ENCODE measurements at places on chromosomes 5 and 9. TPM values are rescaled to one million over a fixed set of nuclear protein-coding genes. Genes with fewer than 3 reads are reported as not detected.

Gene FOXD4L6
- not detected for total RNA-seq

Gene IL13
- total RNA-seq: 56.8 TPM

Gene PAX5
- 1.2 TPM for total RNA-seq

Gene ORM2
- not detected for total RNA-seq

Gene IL17B
- total RNA-seq: not detected

Gene TAF11L10
- total RNA-seq: not detected

Gene LTC4S
- total RNA-seq: 0.61 TPM

Gene TLR4
- 0.05 TPM for total RNA-seq

Gene PDZD2
- total RNA-seq: 0.03 TPM

- DNase-seq: no peak
Measured at GRCh38 chr9:138046641-138047301, 169.2 kb downstream of the CACNA1B start.

- DNase-seq: no peak
Measured at GRCh38 chr9:26508897-26509296, 383.7 kb downstream of the CAAP1 start.

DNA sequence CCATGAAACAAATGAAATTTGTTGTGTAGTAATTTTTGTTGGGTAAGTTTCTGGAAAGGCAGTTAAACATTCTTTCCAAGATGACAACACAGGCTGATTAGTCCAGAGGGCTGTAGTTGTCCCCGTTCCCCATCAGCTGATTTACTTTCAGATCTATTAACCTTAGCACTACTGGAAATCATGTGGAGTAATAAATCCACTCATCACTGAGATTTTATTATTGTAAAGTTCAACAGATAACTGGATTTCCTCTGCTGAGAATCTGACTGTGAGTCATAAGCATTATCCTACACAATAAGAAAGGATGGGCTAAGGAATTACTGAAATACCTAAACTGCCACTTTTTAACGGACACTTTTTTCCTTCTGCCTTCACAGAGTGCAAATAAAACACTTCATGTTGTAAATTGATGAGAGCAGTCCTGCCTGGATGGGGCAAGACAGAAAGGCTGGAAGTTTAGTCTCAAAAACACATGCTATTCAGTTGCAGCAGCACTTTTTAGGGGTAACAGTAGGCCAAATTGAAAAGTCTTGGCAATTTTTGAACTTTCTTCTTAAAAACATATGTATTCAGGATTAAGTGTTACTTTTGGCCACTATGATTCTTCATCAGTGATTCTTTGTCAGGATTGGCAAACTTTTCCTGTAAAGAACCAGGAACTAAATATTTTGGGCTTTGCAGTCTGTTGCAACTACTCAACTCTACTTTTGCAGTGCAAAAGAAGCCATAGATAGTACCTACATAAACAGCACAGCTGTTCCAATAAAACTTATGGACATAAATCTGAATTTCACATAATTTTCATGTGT is 7.0 kb downstream of the STOM start:
- no peak for DNase-seq

GRCh38 chr5:142402752-142403318 is 78.0 kb upstream of the SPRY4 start:
- no peak for DNase-seq

- DNase-seq: no peak
Measured at GRCh38 chr9:80839821-80840675, 849.3 kb downstream of the TLE1 start.

- DNase-seq: no peak
Measured at GRCh38 chr9:95776176-95776575, 99.3 kb upstream of the ERCC6L2 start.

DNA sequence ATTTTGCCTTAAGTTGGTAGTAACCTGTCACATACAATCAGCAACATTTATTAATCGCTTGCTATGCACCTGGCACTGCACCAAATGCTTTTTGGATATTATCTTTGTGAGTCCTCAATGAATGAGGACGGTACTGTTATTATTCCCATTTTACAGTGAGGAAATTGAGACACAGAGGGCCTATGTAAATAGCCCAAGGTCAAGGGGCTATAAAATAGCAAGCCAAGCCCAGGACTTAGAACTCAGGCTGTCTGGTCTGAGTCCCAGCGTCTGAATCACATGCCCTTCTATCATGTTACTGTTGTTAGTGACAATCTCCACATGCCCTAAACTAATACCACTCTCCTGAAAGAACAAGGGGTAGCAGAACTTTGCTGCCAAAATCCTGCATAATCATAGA is 60.0 kb downstream of the ERAP1 start:
- no peak for DNase-seq

GRCh38 chr5:16932401-16932800 is 3.7 kb downstream of the MYO10 start:
- no peak for DNase-seq

DNA sequence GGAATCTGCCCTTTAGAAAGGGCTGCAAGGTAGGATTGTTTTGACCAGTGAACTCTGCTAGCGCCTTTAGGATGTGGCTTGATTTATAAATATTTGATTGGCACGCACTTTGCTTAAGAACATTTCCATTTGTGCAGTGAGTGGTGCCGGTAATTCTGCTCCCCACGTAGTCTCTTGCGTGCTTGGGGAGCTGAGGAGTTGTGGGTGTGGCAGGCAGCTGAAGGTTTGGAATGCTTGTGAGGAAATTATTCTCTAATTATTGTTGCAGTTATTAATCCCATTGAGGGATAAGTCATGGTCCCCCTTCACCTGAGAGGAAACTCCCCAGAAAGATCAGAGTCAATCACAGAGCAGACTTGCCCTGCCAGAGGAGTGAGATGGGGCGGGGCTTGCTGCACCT is 76.7 kb downstream of the FGF1 start:
- DNase-seq: no peak

DNA sequence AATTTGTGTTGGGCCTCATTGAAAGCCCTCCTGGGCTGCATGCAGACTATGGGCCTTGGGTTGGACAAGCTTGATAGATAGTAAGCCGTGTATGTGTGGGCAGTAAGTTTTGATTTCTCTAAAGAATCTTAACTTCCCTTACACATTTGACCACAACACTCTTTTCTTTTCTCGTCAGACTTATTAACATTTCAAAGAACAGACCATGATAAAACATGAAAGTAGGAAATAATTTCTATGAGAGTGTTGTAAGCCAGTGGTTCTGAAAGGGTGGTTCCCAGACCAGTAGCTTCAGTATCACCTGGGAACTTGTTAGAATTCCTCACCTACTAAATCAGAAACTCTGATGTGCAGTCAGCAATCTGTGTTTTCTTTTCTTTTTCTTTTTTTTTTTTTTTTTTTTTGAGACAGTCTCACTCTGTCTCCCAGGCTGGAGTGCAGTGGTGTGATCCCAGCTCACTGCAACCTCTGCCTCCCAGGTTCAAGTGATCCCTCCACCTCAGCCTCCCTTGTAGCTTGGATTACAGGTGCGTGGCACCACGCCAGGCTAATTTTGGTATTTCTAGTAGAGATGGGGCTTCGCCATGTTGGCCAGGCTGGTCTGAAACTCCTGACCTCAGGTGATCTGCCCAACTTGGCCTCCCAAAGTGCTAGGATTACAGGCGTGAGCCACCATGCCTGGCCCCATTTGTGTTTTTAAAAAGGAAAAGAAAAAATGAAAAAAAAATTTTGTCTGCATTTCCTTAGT is 20.0 kb upstream of the GCNT1 start:
- no peak for DNase-seq

- DNase-seq: no peak
Measured at GRCh38 chr5:95669540-95669939, 13.3 kb downstream of the SPATA9 start.

DNA sequence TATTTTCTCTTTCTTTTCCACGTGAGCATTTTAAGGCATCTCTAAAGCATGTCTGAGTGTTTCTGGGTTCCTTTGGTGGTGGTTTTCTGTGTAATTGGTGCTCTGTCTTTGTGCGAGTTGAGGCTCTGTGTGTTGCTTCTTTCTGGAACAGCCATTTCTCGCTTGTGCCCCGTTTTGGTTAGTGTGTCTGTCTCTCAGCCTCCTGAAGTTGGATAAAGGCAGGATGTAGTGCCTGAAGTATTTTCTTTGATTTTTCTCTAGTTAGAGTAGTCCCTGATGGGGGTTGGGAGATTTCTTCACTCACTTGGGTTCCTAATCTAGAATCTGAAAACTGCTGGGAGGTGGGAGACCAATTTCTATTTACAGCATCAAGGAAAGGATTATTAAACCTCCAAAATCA is 129.7 kb upstream of the TMEM161B start:
- no peak for DNase-seq

GRCh38 chr5:95725937-95726810 is 5.0 kb upstream of the RHOBTB3 start:
- DNase-seq: no peak

GRCh38 chr5:132865668-132866341 is 464 bp downstream of the GDF9 start:
- DNase-seq: no peak

DNA sequence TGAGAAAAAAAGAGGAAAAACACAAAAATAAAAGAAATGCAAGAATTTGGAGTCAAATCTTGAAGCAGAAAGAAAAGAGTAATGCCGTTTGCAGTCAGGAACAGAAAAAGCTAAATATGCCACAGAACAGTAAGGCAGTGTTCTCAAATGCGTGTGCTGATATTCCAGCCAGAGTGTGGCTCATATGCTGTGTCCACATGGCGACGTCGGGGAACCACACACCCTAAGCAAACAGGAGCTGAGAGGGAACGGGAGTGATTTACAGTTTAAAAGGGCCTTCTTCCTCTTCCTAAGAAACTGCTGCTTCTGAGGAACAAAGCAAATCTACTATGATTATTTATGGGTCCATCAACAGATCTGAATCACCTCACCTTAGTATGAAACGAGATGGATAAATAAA is 42.7 kb downstream of the DDX31 start:
- DNase-seq: no peak

GRCh38 chr5:143521141-143521540 is 117.7 kb upstream of the NR3C1 start:
- no peak for DNase-seq

DNA sequence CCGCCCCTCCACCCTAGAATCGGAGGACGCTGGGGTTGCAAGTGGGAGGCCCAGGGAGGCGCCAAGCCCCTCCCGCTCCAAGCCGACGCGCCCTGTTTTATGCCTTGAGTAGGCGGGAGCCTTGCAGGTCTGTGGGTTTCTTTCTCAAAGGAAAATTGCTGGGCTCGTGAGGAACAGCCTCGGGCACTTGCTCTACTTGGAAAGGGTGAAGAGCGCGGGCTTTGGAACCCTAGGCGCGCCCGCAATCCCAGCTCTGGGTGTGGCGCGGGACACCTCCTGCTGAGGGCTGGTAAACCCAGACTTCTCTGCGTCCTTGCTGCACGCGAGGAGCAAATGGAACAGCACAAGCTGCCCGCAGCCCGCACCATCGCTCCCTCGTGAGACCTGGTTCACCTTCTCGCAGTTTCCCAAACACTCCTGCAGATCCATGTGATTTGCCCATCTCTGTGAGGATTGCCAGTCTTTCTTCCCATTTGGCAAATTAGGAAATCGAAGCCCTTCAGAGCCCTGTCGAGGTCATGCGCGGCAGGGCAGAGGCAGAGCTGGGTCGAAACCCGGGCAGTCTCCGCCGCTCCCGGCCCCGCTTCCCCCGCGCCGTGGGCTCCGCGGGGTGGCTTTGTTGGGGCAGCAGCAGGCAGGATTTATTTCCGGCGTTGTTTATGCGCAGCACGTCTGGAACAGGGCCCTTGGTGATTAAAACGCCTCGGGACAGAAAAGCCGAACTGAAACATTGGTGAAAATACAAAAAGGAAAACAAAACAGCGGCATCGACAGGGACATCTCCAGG is 98.4 kb upstream of the CPLX2 start:
- DNase-seq: no peak

DNA sequence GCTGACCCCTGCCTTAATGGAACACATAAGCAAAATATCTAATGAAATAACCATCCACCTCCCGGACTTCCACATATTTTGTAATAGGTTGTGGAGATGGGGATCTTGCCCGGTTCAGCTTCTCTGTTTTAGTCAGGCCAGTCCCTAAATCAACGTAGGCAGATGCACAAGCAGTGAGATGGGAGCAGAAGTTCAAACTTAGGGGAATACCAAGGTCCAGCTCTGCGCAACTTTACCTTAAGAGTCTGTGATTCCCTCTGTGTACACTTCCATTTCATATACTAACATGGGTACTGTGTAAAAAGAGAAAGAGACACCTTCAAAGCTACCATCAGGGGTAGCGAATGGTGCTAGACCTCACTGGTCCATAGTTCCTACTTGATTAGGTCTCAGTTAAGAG is 110.9 kb downstream of the NTRK2 start:
- DNase-seq: no peak

All from activated T-cell treated with anti-CD3 and anti-CD28 coated beads, Interleukin-2, amount 50 U/mL, for 4 hours (primary cell).